ENCODE measurements at places on chromosomes 11 and 22. TPM values are rescaled to one million over a fixed set of nuclear protein-coding genes. Genes with fewer than 3 reads are reported as not detected.

The JHY gene
- total RNA-seq = 6.4 TPM

GRCh38 chr11:20688761-20689160 is 19.4 kb downstream of the NELL1 start:
- no peaks in the 10 kb centered on the region for H3K4me1 ChIP-seq
- no peak overlapping the region for H3K27ac ChIP-seq
- no peaks in the 10 kb centered on the region for H3K36me3 ChIP-seq
- no peak overlapping the region for H3K4me3 ChIP-seq
- H3K27me3 ChIP-seq = no peaks in the 10 kb centered on the region

DNA sequence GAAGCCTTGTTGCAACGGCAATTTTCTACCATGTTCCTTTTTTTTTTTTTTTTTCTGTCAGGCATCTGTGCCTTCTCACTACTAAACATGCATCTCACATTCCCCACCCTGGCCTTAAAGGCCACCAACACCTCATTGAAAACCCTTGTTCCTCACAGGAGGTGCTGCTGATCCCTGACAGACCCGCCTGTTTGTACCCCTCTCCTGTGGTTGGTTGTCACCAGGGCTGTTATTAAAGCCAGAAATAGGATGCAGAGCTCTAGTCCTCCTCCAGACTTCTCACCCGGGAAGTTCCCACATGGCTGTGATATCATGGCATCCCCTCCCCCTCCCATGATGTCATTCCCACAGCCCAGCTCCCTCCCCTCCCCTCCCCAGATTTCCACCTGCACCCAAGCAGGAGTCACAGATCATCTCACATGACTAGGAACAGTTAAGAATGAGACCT is 302.8 kb upstream of the NCAM1 start:
- H3K36me3 ChIP-seq = no peaks in the 10 kb centered on the region
- no peaks in the 10 kb centered on the region for H3K27me3 ChIP-seq
- H3K4me3 ChIP-seq = no peak overlapping the region
- H3K4me1 ChIP-seq = no peaks in the 10 kb centered on the region
- no peak for DNase-seq

DNA sequence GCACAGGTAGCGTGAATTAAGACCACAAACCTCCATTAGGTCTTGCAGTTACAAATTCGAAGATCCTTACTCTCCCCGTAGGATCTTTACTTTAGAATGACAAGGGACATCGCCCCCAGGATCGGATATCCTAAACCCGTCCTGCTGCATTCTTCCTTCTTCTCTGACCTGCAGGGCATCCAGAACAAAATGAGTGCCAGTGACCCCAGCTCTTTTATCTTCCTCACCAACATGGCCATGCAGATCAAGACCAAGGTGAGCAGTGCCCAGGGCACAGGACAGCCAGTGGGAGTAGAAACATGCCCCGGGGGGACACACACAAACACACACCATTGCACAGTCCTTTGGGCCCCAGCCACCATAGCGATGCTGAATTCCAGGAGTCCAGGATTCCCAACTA is 42.6 kb upstream of the MPEG1 start:
- H3K27ac ChIP-seq = no peak overlapping the region
- no peaks in the 10 kb centered on the region for H3K4me1 ChIP-seq
- no peaks in the 10 kb centered on the region for H3K27me3 ChIP-seq
- no peak for DNase-seq
- no peaks in the 10 kb centered on the region for H3K36me3 ChIP-seq

Measured in upper lobe of left lung (tissue), 6 donors.